ENCODE measurements at places on chromosomes 16 and 17. TPM values are rescaled to one million over a fixed set of nuclear protein-coding genes. Genes with fewer than 3 reads are reported as not detected.

Gene MAP2K6
- 10.3 TPM for polyA plus RNA-seq

Gene EPN3
- not detected for polyA plus RNA-seq

Gene TBC1D3
- polyA plus RNA-seq = not detected

Gene NUPR1
- polyA plus RNA-seq = not detected

Gene SLC13A2
- polyA plus RNA-seq = not detected

Gene EPX
- not detected for polyA plus RNA-seq

Gene SSTR5
- polyA plus RNA-seq = not detected

Gene TEKT1
- not detected for polyA plus RNA-seq

Gene C16orf89
- not detected for polyA plus RNA-seq

Gene ALOXE3
- 0.18 TPM for polyA plus RNA-seq

Gene CFAP20
- polyA plus RNA-seq = 52.3 TPM

Gene FZD2
- not detected for polyA plus RNA-seq

Gene KCNH4
- polyA plus RNA-seq = not detected

Gene BICDL2
- not detected for polyA plus RNA-seq

Gene ENPP7
- polyA plus RNA-seq = not detected

Gene CES1
- 1.1 TPM for polyA plus RNA-seq

Gene RUNDC3A
- not detected for polyA plus RNA-seq
